Activated T-helper 1 cell treated with Interleukin-2 at 50 U/mL for 16 hours (primary cell): ENCODE measurements at places on chromosomes 12 and 14.

GRCh38 chr14:69901113-69901951 lies 22.1 kb downstream of the SMOC1 start:
- no peak for DNase-seq

DNA sequence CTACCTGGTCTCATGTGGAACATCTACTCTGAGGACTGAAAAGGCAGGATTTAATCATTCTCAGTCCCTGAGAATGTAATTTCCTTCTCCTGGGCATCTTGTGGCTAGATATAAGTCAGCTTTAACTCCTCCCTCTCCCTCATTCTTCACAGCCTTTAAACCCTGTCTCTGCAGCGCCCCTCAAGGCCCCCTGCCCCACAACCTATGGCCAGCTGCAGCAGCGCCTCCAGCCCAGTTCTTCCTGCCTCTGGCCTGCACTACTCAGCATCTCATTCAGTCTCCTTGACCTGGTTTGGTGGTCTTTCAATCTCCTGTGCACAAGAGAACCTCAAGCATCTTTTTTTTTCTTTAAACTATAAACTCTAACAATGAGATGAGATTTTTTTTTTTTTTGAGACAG lies 29.3 kb downstream of the NCKAP5L start:
- DNase-seq, result no peak

GRCh38 chr14:103225476-103225875 lies 102.2 kb downstream of the TNFAIP2 start:
- no peak for DNase-seq

DNA sequence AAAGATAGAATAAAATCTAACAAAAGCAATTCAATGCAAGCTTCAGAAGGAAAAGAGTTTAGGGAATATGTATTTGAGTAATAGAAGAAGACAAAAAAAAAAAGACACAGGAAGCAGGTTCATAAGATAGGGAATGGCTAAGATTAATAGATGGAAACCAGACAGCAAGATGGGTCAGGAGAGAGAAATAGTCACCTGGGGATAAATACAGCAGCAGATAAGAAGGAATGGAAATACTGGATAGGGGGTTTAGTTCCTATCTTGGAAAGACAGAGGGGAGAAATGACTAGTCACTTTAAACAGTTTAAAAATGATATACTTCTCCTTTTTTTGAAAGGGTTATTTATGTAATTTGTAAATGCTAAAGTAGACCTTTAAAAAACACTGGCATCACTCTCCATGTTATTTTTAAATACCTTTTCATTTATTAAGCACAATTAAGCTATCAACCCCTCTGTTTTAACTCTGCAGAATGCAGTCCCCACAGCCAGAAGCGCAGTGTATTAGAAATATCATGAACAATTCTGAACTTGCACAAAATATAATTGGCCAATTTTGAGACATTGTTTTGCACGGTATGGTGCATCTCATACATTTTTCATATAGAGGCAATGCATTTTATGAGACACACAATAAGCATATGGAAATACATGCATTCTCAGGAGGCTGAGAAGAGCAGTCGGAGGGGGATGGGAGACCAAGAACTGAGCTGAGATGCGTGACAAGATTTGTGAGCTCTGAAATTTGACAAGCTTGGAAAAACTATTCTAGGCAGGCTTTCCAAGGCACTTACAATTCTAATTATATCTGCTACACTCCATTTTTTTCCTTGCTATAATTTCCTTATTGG lies 303.4 kb upstream of the PRICKLE1 start:
- no peak for DNase-seq

DNA sequence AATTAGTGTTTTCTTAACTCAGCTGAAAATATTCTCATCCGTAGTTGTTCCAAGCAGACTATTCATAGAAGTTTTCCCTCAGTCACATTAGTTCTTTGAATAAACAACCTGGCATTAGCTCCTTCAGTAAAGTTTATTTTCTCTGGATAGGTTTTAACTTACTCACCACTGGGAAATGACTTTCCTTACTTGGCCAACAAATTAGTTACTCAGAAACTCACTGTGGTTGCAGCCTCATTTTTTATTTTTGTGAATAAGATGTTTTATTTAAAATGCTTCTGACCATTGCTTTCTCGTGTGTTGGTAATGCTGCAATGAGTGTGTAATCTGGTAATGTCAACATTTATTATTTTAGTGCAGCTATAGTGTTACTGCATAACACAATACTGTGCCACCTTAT lies 74.9 kb downstream of the NOVA1 start:
- no peak for DNase-seq

GRCh38 chr12:50056639-50056976 lies 788 bp upstream of the ASIC1 start:
- DNase-seq, result no peak

DNA sequence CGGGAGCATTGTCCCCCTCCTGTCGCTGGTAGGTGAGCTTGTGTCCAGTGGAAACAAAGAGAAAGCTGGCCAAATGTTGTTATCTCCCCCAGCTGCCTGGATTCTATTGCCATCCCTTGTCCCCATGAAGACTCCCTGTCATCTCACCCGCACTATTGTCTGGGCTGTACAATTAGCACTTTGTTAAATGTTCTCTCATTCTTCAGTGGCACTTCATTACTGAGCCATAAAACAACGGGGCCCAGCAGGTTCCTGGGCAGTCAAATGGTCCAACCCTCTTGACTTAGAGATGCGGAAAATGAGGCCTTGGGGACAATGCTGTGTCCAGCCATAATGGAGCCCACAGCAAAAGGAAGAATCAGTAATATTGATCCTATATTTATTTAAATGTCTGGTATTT lies 13.2 kb upstream of the COL2A1 start:
- DNase-seq, result no peak
